Activated naive CD8-positive, alpha-beta T cell treated with anti-CD3 and anti-CD28 coated beads, Interleukin-2, amount 50 U/mL, for 24 hours (primary cell): ENCODE measurements at places on chromosomes 6 and 20.

DNA sequence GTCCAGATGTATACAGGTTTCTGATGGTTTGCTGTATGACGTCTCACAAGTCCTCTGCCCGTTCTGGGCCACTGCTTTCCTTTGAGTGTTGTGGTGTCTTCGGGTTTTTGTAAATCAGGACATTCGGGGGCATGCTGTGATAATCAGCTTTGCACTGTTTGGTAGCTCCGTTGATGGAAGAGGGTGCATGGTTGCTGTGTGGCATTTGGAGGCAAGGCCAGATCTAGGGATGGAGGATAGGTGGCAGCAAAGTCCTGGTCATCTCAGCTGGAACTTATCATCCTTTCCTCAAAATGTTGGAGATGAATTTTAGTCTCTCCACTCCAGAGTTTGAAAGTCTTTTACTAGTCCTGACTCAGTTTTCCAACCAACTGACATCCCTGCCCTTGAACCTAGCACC is 91.0 kb downstream of the SCP2D1 start:
- H3K36me3 ChIP-seq: no peaks in the 10 kb centered on the region
- no peak overlapping the region for H3K4me3 ChIP-seq
- peaks cover 2% of the 10 kb centered on the region for H3K27me3 ChIP-seq
- H3K27ac ChIP-seq: no peak overlapping the region
- no peaks in the 10 kb centered on the region for H3K4me1 ChIP-seq

- H3K27me3 ChIP-seq: no peaks in the 10 kb centered on the region
- H3K27ac ChIP-seq: no peak overlapping the region
- no peaks in the 10 kb centered on the region for H3K36me3 ChIP-seq
- no peak overlapping the region for H3K4me3 ChIP-seq
- peaks cover 41% of the 10 kb centered on the region for H3K4me1 ChIP-seq
Measured at GRCh38 chr6:157537556-157537955, 156.6 kb downstream of the ZDHHC14 start.

- DNase-seq: peak; percentile 60
- H3K27me3 ChIP-seq: no peaks in the 10 kb centered on the region
- peaks cover 53% of the 10 kb centered on the region for H3K4me1 ChIP-seq
Measured at GRCh38 chr6:31270788-31271640, 878 bp downstream of the HLA-C start.

DNA sequence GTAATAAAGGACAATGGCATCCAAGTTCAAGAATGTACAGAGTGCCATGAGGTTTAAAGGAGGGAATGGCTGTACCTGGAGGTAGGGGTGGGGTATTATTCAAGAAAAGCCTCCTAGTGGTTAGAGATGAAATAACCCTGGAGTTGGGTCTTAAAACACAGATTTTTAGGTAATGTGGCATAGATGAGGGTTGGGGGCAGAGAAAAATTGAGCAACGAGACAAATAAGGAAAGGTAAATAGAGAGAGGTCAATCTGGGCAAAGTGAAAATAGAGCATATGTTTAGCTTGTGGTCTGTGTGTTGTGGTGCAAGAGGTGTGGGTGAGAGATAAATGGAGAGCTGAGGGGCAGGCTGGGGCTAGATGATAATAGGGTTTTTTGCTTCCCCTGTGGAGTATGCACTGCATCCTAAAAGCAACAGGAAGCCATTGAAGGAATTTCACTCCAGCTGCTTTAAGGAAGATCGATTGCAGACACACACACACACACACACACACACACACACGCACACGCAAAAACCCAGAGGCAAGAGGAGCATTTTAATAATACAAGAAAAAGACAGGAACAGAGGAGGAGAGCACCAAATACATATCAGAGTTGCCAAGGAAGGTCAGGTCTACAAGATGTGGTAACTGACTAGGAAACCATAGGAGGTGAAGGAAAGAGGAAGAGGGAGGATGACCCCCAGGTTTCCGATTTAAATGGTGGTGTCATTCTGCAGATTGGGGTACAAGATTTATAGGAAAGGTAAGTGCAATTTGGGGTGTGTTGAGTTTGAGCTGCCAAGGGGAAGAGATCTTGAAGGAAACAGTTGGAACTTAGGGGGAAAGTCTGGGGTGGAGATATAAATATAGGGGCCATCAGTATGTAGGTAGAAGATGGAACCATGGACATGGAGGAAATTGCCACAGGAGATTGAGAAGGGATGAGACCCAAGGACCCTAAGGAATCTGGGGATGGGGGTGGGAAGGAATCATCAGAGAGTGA is 31.3 kb upstream of the ADGRF1 start:
- H3K4me3 ChIP-seq: no peak overlapping the region
- H3K27me3 ChIP-seq: peaks cover 9% of the 10 kb centered on the region
- H3K27ac ChIP-seq: no peak overlapping the region
- no peaks in the 10 kb centered on the region for H3K36me3 ChIP-seq
- DNase-seq: no peak
- no peaks in the 10 kb centered on the region for H3K4me1 ChIP-seq

DNA sequence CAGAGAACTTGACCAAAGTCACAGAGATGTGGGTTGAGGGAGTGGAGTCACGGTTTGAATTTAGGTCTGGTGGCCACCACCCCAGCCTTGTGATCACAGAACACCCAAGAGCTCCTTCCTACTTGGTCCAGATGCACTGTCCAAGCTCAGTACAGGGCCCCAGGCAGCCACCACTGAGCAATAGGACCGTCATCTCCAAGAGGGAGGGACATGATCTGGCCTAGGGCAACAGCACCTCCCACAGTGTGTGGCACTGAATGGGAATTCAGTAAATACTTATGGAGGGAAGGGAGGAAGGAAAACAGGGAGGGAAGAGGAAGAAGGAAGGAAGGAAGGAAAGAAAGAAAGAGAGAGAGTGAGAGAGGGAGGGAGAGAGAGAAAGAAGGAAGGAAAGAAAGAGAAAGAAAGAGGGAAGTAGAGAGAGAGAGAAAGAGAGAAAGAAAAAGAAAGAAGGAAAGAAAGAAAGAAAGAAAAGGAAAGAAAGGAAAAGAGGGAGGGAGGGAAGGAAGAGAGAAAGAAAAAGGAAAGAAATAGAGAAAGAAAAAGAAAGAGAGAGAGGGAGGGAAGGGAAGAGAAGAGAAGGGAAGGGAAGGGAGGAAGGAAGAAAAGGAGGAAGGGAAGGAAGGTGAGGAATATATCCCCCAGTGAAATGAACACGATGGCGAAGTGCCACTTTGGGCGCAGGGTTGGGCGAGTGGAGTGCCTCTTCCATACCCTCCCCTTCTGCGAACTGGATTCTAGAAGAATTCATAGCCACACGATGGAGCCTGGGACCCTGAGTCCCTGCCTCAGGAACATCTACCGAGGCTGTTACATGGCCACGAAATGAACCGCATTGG is 243.7 kb downstream of the TFAP2C start:
- DNase-seq: no peak
- H3K27ac ChIP-seq: no peak overlapping the region
- no peaks in the 10 kb centered on the region for H3K4me1 ChIP-seq
- no peak overlapping the region for H3K4me3 ChIP-seq
- no peaks in the 10 kb centered on the region for H3K36me3 ChIP-seq

- H3K4me1 ChIP-seq: no peaks in the 10 kb centered on the region
- no peaks in the 10 kb centered on the region for H3K27me3 ChIP-seq
- H3K27ac ChIP-seq: no peak overlapping the region
- DNase-seq: no peak
Measured at GRCh38 chr6:89729818-89730217, 89.8 kb downstream of the MDN1 start.

GRCh38 chr6:2857580-2858337 is 16.1 kb upstream of the SERPINB1 start:
- peaks cover 6% of the 10 kb centered on the region for H3K36me3 ChIP-seq
- peak overlapping the region; percentile 99 for H3K27ac ChIP-seq
- H3K4me3 ChIP-seq: peak overlapping the region; percentile 92
- H3K4me1 ChIP-seq: peaks cover 93% of the 10 kb centered on the region
- peak; percentile 86 for DNase-seq
- no peaks in the 10 kb centered on the region for H3K27me3 ChIP-seq

DNA sequence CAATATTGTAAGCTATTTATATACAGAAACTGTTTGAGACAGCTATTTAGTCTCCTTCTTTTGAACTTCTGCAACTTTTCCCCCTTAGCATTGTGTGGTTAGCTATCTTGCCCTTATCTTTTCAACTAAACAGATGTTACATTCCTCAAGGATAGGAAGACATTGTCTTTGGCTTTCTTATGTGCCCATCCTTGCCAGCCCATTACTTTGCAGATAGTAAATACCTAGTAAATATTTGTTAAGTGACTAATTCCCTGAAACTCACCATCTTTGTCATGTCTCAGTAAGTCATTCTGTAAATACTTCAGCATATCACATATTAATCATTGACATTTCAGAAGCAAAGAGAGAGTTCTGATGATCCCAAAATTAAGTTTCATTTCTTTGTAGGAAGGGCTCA is 69.1 kb upstream of the FLRT3 start:
- H3K27me3 ChIP-seq: no peaks in the 10 kb centered on the region
- H3K36me3 ChIP-seq: no peaks in the 10 kb centered on the region
- DNase-seq: no peak
- H3K4me1 ChIP-seq: no peaks in the 10 kb centered on the region
- H3K4me3 ChIP-seq: no peak overlapping the region

- H3K36me3 ChIP-seq: no peaks in the 10 kb centered on the region
- H3K27ac ChIP-seq: no peak overlapping the region
- peak; percentile 74 for DNase-seq
Measured at GRCh38 chr20:815914-816606, 17.5 kb upstream of the FAM110A start.

- DNase-seq: no peak
- no peak overlapping the region for H3K4me3 ChIP-seq
- H3K4me1 ChIP-seq: peaks cover 86% of the 10 kb centered on the region
- H3K27me3 ChIP-seq: no peaks in the 10 kb centered on the region
- H3K27ac ChIP-seq: peak overlapping the region; percentile 67
- peaks cover 7% of the 10 kb centered on the region for H3K36me3 ChIP-seq
Measured at GRCh38 chr6:24959319-24959718, 23.6 kb upstream of the RIPOR2 start.

DNA sequence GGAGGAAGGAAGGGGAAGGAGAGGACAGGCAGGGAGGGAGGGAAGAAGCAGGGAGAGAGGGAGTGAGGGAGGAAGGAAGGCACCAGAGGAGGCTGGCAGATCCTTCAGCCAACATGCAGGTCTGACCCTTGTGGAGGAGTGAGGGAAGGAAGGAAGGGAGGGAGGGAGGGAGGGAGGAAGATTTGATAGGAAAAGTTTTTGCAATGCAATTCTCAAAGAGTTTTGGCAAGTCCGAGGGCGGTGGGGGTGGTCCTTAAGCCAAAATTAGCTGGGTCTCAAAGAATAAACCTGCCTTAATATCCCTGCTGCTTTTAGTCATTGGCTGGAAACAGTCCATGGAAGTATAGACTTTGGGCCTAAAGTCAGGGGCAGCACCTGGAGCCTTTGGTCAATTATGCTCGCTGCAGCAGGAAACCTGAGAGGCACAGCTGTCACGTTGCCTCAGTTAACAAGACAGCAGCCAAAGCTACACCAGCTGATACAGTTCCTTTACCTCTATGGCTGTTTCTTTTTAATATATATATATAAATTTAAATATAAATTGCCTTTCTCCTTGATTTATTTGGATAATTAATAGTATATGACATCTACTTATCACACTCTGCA is 115.7 kb upstream of the RALGAPA2 start:
- no peak for DNase-seq
- H3K36me3 ChIP-seq: no peaks in the 10 kb centered on the region
- no peaks in the 10 kb centered on the region for H3K4me1 ChIP-seq
- no peak overlapping the region for H3K4me3 ChIP-seq
- peaks cover 19% of the 10 kb centered on the region for H3K27me3 ChIP-seq
- H3K27ac ChIP-seq: no peak overlapping the region

DNA sequence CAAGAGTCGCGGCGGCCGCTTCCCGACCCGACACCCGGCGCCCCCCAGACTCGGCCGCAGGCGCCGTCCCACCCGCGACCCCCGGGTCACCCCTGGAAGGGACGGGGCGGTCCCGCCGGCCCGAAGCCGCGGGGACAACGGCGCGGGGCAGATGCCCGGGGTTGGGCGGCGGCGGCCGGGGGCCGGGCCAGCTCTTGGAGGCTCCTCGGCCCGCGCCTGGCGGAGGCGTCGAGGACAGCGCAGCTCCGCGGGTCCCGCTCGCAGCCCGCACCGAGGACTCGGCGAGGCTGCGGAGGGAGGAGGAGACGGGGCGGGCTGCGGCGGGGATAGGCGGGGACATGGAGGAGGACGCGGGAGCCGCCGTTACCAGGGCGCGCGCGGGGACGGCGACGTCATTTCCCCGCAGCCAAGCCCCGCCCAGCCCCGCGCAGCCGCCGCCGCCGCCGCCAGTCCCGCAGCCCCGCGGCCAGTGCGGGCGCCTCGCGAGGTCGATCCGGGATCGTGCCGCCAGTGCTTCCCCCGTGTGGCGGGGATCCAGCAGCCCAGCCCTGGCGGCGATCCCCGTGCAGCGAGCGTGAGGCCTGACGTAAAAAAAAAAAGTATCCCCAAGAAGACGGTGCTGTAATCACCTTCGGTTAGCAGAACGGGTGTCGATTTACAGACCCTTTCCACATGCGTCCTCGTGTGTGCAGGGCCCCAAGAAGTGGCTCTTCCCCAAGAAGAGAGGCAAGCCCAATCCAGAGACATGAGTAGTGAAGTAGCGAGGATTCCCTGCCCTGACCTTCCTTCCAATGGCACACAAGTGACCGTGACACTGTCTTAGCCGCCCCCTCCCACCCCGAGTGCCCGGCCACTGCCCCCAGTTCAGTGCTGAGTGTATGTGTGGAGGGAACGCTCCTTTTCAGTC is at the start of gene FAM184A:
TSS of gene FAM184A (minus strand) at position 289 of the 907 bp plus-strand sequence. CDS start 365 bp downstream, outside the sequence.
- peaks cover 4% of the 10 kb centered on the region for H3K36me3 ChIP-seq
- peak within 1 kb of the TSS; percentile 87 for H3K4me3 ChIP-seq
- peak; percentile 68 for DNase-seq
- peaks cover 9% of the 10 kb centered on the region for H3K27me3 ChIP-seq

DNA sequence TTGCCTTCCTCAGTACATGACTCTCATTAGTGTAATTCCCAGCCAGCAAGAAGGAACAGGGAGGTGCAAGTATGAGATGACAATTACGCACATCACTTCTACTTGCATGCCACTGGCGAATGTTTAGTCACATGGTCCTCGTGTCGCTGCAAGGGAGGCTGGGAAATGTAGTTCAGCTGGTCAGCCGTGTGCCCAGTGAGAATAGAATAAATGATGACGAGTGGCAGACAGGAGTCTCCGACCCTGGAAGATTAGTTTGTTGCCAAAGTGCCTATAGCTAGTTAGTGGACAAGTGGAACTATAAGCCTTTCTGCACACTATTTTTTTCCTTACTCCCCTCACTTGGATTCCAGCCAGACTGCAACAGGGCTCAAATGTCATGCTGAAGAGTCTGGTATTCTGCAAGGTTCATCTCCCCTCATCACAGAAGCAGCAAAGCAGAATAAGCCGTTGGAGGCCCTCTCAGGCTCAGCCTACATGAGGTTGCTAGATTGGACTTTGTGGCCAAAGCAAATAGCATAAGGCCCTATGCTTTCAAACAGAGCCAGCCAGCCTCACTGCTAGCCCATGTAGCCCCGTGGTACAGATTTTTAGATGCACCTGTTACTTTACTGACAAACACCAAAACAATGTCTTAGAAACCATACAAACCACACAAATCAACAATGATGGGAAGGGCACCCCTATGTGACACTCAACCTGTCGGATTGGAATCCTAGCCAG is 9.7 kb downstream of the LINC00237 start:
- DNase-seq: no peak
- peaks cover 11% of the 10 kb centered on the region for H3K4me1 ChIP-seq
- H3K27me3 ChIP-seq: peaks cover 76% of the 10 kb centered on the region
- H3K36me3 ChIP-seq: no peaks in the 10 kb centered on the region
- no peak overlapping the region for H3K27ac ChIP-seq
- H3K4me3 ChIP-seq: no peak overlapping the region
